Cardiac fibroblast (primary cell): ENCODE measurements at places on chromosomes 3 and 15.

GRCh38 chr15:92385096-92385495, 8.6 kb upstream of the ST8SIA2 start:
- no peak for DNase-seq

- DNase-seq, result no peak
Measured at GRCh38 chr3:131067983-131068382, 41.3 kb downstream of the NEK11 start.

DNA sequence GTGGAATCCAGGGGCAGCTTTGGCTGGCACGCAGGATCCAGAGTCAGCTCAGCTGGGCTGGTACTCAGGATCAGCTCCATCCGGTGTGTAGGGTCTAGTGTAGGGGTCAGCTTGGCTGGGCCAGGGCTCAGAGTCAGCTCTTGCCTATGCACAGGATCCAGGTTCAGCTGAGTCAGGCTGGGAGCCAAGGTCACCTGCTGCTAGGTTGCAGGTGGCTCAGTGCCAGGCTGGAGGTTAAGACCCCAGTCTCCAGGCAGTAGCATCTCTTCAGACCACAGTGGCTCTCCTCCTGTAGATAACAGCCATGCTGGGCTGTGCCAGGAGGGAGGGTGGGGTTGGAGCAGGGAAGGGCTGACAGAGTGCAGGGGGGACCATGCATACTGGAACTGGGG, 1.8 kb downstream of the HYAL3 start:
- no peak for DNase-seq

- DNase-seq, result peak; percentile 40
Measured at GRCh38 chr3:72888546-72889309, 882 bp downstream of the GXYLT2 start.

- no peak for DNase-seq
Measured at GRCh38 chr3:130918328-130918727, 24.4 kb downstream of the ATP2C1 start.

DNA sequence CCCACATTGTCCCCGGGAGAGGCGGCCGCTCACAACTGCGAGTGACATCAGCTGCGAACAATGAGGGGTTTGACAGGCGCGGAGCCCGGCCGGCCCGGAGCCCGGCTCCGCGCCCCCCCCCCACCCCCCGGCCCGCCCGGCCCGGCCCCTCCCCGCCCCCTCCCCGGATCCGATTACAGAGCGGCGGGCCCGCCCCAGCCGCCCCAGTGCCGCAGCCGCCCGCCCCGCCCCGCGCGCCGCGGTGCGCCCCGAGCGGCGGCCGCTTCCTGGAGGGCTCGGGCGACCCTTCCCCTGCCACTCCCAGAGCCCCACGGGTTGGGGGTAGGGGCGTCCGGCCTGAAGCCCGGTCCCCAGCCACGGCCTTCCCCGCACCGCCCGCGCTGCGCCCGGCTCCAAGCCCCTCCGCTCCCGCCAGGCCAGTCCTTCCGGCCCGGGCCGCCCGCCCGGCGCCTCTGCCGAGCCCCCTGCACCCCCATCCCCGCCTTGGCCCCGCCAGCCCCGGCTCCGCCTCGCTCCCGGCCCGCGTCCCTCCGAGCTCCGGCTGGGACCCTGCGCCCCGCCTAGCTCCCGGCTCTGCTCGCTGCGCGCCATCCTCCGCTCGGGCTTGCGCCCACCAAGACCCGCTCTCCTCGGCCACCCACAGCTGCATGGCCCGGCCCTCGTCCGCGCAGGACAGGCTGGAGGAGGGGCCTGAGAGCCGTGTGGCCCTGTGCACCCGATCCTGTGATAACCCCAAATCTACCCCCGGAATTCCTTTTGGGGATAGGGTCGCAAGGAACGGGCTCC, at the start of gene PCBP4:
Gene PCBP4 (minus strand): TSS at position 71 of the 786 bp plus-strand sequence. CDS start 6,214 bp downstream, outside the sequence.
- no peak for DNase-seq

- peak; percentile 79 for DNase-seq
Measured at GRCh38 chr3:124826703-124827102, 60.5 kb downstream of the ITGB5 start.

DNA sequence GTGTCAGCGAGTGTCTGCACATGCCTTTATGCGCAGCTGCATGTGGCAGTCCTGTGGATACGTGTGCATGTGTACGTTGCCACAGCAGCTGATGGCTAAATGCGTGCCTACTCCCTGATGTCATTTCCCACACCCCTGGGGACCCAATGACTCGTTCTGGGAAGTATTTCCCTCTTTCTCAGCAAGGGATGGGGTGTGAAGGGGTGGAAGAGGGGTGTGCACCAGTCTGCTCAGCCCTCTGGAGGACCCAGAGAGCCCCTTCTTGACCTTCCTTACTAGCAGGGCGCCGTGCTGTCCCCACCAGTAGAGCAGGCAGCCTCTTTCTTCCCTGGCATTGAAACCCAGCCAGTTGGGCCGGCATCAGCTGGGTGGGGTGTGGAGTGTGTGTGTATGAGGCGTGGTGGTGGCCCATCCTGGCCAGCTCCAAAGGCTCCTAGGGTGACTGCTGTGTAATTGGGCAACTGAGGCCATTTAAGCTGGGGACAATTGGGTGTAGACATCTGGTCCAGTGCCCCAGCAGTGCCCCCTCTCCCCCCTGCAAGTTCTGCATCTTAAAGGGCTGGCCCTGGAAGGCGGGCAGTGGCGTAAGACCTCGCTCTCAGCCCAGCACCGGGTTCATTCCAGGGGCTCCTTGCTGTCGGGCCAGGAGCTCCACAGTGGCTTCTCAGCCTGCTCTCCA, 19.2 kb downstream of the SNX33 start:
- DNase-seq, result peak; percentile 100

DNA sequence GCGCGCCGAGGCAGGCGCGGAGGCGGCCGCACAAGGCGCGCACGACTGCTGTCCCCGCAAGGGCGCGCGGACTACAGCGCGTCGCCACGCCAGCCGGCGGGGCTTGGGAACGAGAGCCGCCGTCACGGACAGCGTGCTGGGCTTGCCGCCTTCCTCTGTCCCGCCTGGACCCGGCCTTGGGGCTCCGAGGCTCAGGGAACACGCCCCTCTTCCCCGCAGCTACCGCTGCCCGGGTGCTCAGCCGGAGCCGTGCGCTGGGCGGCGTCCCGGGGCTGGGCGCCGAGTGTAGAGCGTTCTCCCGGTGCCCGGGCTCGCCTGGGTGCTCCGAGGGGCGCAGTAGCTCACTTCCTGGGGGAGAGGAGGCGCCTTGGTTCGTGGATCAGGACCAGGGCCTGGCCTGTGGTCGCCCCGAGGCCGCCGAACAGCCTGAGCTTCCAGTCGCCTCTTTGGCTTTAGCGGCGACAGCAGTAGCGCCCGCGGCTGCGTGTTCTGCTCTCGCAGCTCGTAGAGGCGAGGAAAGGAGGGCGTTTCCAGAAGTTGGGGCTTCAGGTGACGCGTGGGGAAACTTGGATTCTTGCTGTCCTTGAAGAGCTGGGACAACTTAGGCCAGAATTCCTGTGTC, 226.7 kb upstream of the C2CD4B start:
- DNase-seq, result peak; percentile 60

DNA sequence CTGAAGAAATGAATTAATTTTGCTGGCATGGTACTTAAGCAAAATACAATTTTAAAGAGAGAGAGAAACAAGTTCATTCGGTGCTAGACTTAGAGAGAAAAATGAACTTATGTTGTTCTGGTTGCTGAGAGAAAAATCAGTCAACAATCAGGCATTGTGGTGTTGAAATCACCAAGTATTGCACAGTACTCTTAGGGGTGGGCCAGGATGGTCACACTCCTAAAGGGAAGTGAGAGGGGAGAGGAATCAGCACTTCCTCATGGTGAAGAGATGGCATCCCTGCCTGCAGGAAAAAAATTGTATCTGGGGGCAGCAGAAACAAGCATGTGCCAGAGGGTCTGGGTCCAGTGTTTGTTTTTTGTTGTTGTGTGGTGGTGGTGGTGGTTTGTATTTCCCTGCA, 7.0 kb upstream of the DMXL2 start:
- peak; percentile 60 for DNase-seq

DNA sequence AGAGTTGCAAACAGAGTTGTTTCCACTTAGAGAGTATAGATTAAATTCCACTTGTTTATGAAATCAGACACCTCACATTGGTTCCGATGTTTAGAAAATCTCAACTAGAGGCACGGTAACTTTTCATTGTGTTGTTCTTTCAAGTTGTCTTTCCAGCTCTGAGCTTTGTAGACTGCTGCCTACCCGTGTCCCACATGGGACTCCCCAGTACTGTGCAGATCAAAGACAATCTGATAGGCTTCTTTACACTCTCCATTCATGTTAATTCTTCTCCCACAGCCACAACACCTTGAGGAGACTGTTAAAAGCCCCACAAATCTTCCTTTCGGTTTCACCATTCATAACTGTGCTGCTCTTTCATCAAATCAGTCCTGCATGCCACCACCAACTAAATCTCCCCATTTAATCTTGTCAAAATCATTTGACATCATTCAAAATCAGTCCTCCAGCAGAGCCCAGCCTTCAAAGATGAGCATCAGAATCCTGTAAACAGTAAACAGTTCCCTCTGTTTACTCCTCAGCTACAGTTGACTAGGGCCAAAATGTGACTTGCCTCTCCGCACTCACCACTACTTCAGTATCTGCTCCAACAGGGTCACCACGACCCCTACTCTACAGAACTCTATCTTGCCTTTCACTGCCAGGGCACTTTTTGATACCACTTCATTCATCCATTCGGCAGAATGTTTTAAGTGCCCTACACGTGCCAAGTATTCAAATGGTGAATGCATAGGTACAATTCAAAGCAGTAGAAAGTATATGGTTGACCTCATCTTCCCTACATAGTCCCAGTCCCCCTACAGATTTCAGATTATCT, 8.3 kb downstream of the ANXA2 start:
- no peak for DNase-seq

DNA sequence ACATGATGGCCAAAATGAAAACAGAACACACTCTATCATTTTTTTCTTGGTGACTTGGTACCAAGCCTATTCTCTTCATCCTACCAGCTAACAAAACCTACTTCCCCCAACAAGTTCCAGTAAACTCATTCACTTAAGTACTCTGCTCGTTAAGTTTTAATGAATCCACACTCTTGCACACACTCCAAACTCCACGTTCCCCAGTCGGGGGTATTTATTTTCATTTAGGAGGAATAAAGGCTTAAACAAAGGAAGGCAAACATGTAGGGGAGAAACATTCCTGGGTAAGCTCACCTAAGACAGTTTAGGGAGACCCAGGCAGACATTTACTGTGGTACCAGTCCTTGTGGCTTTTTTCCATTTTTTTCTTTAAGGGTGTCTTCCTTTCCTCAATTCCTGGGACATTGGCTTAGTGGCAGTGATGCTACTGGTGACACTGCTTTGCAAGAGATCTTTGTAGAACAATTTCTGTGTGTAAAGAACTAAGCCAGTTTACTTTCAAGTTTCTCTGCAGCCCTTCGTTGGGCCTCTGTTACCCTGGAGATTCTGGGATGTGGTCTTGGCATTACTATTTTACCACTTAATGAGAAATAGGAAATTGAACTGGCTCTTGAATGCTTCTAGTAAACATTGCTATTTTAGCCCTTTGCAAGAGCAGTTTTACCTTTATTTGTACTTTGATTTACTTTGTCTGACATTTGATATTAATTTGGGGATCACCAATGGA, 117.3 kb upstream of the C15orf61 start:
- DNase-seq, result no peak

DNA sequence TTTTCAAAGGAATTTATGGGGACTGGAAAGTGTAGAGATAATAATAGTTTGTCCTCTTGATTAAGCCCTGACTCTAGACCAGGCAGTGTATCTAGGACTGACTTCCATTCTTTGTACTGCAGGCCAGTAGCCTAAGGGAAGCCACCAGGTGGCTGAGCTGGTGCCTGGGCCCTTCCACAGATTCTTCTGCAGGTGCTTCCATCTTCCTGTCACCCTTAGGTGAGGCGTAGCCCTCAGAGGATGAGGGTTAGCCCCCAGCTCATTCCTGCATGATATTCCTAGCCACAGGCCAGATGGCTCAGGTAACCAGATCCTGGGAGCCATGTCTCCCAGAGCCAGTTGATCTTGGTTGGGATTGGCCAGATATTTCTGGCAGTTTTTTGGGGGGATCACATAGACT, 169.0 kb upstream of the IL12A start:
- no peak for DNase-seq

DNA sequence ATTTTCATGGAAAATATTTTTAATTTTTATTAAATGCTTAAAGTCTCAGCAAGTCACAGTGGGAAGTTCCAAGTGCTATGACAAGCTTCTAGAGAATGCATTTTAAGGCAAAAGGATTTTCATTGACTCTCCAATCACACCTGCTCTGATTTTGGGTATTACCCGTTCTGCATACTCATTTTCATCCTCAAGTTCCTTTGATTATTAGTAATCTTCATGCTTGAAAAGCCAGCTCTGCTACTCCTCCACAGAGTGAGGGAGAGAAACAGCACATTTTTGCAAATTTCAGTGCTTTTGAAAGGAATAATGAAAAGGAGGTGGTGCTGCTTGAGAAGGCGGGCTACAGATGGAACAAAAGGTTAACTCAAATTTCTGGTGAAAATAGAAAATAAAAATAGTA, 450.7 kb downstream of the NSUN3 start:
- DNase-seq, result no peak

GRCh38 chr15:57476533-57476975, 100.2 kb downstream of the CGNL1 start:
- DNase-seq, result peak; percentile 37

GRCh38 chr3:134007819-134008218, 21.9 kb downstream of the SLCO2A1 start:
- DNase-seq, result no peak

- no peak for DNase-seq
Measured at GRCh38 chr3:134487406-134487805, 1.5 kb downstream of the CEP63 start.

GRCh38 chr3:134694466-134694865, 43.6 kb upstream of the KY start:
- DNase-seq, result no peak

GRCh38 chr3:147930232-147930807, 521.2 kb downstream of the ZIC1 start:
- DNase-seq, result peak; percentile 64

DNA sequence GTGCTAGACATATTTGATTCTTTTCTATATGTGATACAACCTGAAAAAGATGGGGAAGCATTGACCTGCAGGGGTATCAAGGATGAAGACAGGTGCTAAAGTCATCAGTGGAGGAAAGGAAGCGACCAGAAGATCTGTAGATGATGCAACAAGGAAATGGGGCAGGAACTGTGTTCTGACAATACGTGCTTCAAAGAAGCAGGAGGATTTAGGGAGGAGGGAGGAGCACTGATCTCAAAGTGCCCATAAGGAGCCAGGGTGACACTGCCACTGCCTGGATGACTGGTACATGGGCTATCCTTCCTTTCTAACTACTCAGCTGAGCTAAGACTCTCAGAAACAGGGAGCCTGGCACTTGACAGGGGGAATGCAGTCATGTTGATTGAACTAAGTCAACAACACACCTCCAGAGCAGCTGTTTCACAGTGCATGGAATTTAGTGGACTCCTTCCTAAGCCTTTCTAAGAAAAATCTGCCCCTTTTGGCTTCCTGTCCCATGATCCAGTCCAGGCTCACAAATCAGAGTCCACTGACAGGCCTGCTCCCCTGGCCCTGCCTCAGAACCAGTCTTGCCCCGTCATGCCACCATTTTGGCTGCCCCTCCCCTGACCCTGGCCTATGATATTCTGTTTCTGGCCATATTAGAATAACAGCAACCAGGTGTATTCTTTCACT, 12.0 kb downstream of the LYSMD4 start:
- no peak for DNase-seq

- no peak for DNase-seq
Measured at GRCh38 chr3:175651716-175652115, 792.6 kb downstream of the NAALADL2 start.
